Ovary (tissue), 10 donors: ENCODE measurements at places on chromosomes 7 and 10. TPM values are rescaled to one million over a fixed set of nuclear protein-coding genes. Genes with fewer than 3 reads are reported as not detected.

DNA sequence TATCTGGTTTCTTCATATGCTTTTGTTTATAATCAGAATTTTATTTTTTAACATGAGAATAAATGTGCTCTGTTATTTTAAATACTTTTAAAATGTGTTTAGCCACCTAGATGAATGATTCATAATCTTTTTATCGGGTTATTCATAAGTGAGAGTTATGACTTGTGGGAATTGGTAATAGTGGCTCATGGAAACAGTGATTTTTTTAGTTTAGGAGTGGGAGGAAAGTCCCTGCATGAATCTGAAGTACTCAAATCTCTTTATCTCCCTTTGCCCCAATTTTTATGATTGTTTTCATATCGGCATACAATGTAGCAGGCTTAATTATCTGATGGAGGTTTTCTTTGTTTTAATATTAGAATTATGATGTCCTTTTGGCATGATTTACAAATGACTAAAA lies 42.9 kb downstream of the TAX1BP1 start:
- DNase-seq = no peak

DNA sequence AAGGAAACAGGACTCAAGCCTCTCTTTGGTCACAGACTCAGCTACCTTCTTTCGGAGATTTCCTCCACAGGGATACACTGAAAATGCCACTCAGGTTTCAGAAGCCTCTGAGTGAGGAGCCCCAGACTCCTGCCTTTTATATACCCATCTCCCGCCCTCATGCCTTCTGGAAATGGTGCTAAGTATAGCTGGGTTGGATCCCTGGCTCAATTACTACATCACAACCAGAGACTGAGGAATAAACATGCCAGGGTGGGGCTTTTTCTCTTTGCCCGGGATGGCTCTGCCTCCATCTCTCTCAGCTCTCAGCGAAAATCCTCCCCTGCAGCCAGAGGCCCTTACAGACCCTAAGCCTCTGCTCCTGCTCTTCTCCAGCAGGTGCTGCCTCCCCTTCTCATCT lies 299.5 kb downstream of the KCNMA1 start:
- DNase-seq = no peak

DNA sequence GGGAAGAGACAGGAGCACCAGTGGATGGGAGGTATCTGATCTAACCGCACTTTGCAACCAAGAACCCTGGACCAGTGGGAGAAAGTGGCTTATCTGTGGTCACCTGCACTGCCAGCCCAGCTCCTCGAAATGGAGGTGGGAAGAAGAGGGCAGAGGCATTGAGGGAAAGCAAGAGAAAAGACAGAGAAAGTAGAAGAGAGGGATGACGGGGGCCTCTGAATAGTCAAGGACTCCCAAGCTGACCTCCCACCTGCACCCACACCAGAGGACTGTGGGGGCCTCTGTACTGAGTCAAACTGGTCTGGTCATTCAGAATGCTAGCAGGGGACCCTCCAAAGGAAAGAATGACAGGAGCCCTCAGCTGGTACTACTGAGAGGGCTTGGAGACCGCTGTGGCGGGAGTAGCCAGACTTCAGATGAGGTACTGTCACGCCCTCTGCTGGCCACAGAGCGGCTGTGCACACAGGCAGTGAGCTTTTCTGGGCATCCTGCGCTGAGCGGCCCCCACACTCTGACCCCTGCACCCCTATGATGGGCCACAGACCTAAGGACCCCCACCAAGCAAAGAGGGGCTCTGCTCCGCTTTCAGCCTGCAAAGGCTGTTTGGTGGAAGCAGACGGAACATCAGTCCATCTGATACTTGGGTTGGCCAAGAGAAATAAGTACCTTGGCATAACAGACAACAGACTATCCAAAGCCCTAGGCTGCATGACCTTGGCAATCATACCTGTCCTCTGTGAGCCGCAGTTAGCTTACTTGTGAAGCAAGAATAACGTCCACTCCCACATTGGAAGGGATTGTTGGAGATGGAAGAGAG lies 112.9 kb downstream of the COL13A1 start:
- peak; percentile 72 for DNase-seq

DNA sequence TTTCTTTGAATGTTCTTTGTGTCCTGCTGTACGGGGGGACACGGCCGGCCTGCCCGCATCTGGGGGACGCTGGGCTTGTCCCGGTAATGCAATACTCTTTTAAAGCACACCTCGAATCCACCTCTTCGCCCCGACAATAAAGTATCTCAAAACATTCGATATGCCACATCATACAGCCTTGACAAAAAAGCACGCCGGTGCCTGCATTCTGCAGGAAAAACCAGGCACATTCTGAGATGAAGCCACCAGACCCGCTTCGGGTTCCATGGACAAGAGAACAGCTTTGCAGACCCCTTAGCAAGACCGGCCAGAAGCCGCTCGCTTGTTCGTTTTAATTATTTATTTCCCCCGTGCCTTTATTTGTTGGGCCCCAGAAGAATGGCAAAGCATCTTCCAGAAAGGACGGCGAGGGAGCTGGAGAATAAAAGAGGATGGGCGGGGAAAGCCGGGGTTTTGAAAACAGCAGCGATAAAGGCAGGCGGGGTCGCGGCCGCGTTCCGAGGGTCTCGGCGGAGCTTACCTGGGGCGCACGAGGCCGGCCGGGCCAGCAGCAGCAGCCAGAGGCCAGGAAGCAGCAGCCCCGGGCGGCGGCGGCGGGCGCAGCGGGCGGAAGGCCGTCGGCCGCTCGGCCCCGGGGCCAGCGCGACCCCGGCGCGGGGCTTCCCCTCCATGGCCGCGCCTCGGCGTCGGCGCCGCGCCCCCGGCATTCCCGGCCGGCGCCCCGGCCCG lies 462 bp downstream of the KIAA1549 start:
- DNase-seq = no peak

GRCh38 chr7:83947260-83947659 lies 247.3 kb downstream of the SEMA3A start:
- no peak for DNase-seq

STK31 gene
- polyA plus RNA-seq = 0.07 TPM

CADPS2 gene
- 26.7 TPM for polyA plus RNA-seq

CNTNAP2 gene
- 1.5 TPM for polyA plus RNA-seq
